Stimulated activated CD4-positive, alpha-beta T cell treated with anti-CD3 and anti-CD28 coated beads, Interleukin-12 subunit alpha, Interleukin-12 subunit beta, amount 100 ng/mL, for 4 hours (primary cell): ENCODE measurements at places on chromosomes 7 and 10.
A peak's percentile ranks its signal among the peaks of the same experiment; 100 is the strongest.

DNA sequence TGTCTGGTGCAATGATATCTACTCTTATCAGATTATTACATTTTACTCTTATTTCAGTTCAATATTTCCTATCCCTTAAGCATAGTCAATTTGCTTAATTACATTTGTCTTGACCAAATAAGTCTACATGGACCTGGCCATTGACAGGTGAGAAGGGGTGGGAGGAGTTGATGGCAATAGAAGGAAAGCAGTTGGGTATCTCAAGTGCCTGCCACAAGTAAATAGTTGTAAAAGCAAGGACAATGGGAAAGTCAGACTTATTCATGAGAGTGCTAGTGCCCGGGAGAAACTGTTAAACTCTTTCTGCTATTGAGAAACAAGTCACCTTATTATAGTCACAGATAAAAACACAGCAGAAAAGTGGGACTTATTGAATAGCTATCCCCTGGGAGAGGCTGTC, 32.4 kb upstream of the HGF start:
- DNase-seq: no peak

- DNase-seq: no peak
Measured at GRCh38 chr7:16934722-16935340, 53.0 kb upstream of the AGR3 start.

DNA sequence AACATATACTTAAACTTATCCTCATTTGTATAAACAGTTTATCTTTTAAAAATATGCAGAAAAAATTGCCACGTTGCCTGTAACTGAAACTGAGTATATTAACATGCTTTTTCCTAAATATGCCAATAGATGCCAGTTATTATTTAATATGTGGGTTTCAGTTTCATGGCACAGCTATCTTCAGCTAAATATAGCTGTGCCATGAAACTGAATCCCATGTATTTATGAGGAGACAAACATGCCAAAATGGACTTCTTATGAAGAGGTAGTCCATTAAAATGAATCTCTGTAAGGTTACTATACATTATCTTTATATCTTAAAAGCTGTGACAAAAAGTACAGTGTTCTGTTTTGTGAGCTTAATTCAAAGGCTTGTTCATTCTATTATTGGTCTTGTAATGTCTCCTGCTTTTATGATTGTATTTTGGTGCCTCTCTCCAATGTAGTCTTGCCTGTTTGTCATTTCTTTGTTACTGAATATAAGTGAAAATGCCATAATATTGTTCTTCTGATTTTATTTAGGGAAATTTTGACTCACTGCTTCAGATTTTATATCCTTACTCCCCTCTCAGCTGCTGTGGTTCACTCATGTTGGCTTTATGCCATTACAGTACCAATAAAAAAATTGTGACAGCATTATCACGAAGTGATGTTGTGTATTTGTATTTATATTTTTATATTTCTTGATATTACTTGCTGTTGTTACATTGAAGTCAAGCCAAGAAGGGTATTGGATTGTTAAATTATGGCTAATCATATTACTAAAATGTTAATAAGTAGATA, 34.3 kb upstream of the CACNA2D1 start:
- DNase-seq: no peak

DNA sequence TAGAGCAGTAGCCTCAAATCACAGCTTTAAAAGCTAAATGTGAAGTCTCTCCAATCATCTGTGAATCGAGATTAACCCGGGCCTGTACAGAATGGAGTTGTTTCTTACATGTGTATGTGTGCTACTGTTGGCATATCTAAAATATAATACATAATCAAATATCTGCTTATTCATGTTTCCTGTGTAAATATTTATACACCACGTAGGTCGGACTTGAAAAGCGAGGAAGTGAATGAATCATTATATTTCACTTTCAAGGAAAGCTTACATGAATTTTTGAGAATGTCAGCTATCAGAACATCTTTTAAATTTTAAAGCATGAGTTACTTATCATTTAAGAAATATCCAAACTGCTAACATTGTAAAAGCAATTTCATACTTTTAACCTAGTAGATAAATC, 233.3 kb downstream of the SLC25A13 start:
- DNase-seq: no peak

DNA sequence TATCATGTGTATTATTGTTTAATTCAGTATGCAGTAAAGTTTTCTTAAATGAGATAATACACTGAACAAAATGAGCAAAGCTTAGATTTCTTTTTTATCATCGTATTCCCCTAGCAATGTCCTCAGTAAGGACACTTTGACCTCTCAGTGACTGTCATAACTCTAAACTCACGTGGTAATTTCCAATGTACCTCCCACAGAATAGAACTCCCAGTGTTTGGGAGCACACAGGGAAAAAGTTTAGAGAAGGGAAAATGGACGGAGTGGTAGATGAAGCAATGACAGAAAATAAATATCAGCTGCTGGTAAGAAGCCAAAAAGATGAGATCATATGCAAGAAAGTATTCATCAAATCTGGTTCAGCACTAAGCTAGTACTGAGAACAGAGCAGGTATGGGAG, 758.6 kb upstream of the KCND2 start:
- DNase-seq: no peak

GRCh38 chr7:55575733-55576132, 3.4 kb upstream of the VOPP1 start:
- DNase-seq: no peak

DNA sequence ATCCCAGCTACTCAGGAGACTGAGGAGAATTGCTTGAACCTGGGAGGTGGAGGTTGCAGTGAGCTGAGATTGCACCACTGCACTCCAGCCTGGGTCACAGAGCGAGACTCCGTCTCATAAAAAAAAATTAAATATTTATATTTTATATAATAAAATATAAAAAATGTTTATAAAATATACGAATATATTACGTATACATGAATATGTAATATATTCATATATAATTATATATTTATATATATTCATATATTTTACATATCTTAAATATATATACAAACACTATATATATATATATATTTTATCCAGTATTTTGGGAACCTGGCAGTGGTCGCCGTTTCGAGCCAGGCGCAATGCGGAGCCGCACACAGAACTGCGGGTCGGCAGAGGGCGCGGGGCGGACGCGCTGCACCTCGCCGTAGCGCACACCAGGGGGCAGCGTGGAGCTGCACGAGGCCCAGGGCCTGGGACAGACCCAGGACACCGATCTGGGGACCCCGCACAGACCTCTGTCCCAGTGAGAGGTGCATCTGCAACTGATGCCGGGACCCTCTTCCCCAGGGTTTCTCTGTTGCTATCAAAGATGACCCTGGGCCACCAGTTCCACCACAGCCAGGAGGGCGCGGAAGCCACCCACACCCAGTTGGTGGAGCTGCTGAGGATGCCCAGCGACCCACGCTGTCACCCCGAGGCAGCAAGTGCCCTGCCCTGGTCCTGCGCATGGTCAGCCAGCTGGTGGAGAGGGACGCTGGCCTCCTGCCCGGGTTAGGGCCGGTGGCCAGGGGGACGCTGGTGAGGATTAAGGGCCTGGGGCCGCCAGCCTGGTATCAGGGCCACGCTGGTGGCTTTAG, 22.7 kb downstream of the AP5Z1 start:
- peak; percentile 68 for DNase-seq

GRCh38 chr7:15679306-15679705, 7.2 kb downstream of the MEOX2 start:
- DNase-seq: no peak

GRCh38 chr10:4637657-4638056, 188.3 kb upstream of the AKR1E2 start:
- no peak for DNase-seq

DNA sequence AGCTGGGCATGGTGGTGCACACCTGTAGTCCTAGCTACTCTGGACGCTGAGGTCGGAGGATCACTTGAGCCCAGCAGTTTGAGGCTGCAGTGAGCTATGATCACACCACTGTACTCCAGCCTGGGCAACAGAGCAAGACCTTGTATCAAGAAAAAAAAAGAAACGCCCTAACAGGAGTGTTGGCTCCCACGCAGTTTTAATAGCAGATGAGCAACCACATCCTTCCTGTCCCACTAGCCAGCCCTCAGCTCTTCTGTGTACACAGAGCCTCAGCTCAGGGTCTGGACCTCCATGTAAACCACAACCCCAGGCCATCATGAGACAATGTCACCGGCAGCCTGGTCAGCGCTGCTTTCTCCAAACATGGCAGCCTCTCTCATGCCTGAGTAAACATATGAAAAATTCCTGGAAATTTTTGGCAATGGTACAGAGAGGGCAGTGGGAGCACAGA, 108.2 kb downstream of the PIP4K2A start:
- no peak for DNase-seq

DNA sequence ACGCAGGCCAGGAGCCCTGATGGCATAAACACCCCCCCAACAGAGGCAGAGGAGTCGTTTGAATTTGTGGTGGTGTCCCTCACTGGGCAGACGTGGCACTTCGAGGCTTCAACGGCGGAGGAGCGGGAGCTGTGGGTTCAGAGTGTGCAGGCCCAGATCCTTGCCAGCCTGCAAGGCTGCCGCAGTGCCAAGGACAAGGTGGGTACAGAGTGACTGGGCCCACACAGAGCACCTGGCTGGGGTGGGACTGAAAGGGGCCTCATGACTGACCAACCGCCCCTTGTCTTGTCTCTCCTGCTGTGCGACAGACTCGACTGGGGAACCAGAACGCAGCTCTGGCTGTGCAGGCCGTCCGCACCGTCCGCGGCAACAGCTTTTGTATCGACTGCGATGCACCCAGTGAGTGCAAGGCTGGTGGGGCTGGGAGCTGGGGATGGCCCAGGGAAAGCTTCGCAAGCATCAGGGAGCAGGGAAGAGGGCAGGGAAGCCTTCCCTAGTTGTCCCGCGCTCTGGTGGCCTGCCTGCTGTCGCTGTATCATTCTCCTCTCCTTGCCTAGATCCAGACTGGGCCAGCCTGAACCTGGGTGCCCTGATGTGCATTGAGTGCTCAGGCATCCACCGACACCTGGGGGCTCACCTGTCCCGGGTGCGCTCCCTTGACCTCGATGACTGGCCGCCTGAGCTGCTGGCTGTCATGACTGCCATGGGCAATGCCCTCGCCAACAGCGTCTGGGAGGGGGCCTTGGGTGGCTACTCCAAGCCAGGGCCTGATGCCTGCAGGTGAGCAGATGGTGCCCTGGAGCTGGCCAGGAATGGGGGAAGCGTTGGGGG, 25.4 kb downstream of the GBX1 start:
- DNase-seq: no peak

DNA sequence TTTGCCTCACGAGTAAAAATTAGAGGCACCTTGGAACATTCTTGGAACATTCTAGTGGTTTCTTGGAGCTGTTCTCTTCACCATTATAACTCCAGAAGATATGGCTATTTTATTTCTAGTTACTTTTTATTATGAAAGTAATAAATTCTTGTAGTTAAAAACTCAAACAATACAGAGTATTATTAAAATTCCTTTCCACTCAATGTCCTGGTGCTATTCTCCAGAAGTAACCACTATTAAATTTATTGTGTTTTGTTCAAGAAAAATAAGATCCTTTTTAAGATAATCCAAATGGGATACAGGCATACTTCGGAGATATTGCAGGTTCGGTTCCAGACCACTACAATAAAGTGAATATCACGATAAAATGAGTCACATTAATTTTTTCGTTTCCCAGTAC, 68.6 kb downstream of the NOC3L start:
- no peak for DNase-seq

GRCh38 chr7:132410861-132411541, 165.3 kb downstream of the PLXNA4 start:
- DNase-seq: no peak

DNA sequence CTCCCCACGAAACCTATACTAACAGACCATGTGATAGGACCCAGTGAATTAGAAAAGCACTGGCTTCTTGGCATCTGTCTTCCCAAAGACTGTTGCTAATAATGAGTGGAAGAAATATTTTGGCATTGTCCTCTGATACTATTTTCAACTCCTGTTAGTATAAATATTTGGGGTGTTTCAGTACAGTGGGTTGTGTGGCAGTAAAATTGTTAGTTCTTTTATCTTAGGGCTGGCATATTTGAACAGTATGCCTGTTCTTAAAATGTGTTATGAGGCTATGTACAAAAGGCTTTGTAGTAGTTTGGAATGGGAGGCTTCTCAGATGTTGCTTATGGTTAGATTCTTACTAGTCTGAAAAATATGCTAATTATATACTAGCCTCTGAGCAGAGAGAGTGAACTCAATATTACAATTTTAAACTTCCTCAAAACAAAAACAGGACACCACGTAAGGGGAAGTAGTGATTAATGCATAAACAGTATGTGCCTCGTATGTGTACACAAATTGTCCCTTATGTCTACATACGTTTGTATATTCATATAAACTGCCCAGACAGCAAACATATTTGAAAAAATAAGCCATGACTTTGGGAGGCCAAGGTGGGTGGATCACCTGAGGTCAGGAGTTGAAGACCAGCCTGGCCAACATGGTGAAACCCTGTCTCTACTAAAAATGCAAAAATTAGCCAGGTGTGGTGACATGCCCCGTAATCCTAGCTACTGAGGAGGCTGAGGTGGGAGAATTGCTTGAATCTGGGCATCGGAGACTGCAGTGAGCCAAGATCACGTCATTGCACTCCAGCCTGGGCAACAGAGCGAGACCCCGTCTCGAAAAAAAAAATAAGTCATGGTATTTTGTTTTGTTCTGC, 115.4 kb downstream of the ARID5B start:
- no peak for DNase-seq

DNA sequence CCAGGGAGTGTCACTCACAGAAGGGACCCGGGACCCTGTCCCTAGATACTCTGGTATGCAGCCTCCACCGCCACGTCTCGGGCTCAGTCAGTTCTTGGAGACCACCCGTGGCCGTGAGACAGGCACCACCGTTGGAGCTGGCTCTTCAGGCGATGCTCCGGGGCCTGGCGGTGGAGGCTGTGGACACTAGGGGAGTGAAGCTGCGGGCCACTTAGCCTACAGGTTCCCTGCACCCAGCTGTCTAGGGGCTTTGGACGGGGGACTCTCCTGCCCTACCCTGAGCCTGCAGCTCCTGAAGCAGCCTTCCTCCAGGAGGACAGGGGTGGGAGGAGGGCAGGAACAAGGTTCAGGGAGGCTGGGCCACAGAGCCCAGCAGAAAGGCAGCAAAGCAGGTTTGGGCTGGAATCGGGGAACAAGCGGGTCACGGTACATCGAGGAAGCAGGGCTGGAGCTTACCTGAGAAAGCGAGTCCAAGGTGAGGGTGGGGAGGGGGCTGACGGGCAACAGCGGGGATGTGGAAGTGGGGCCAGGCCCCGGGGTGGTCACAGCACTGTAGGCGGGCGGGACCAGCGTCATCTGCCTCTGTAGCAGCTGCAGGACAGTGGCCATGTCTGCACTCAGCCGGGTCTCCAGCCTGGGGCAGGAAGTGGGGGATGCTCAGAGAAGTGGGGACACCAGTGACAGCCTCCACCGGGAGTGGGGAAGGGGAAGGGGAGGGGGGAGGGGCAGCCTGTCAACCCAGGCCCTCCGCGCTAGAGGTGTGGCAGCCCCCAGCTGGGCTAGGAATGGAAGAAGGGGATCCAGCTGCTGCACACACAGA, 31.5 kb downstream of the KCNH2 start:
- DNase-seq: no peak
